Aorta (tissue), 5 donors: ENCODE measurements at places on chromosomes 2 and 18. TPM values are rescaled to one million over a fixed set of nuclear protein-coding genes. Genes with fewer than 3 reads are reported as not detected.

The SATB2 gene
- 14.5 TPM for total RNA-seq

The CRACDL gene
- 7.5 TPM for total RNA-seq

The HOXD3 gene
- 13.4 TPM for total RNA-seq

The CYP26B1 gene
- total RNA-seq = 8.8 TPM

GRCh38 chr18:49630246-49630699 lies 68.4 kb downstream of the LIPG start:
- no peak for DNase-seq

DNA sequence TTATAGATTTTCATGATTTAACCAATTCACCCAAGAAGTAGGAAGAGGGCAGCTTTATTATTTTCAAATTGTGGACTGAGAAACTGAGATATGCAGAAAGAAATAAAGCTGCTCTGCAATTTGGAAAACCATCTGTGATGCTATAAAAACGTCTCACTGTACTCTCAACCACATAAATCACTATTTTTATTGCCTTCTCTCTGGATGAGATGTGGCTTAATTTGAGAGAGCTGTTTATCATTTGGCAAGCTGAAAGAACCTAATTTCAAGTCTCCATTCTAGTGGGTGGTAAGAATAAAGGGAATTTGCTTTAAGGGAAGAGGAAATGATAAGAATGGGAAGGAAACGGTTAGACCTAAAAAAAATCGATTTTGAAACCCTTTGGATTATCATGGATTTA lies 49.9 kb upstream of the CYP1B1 start:
- no peak for DNase-seq

DNA sequence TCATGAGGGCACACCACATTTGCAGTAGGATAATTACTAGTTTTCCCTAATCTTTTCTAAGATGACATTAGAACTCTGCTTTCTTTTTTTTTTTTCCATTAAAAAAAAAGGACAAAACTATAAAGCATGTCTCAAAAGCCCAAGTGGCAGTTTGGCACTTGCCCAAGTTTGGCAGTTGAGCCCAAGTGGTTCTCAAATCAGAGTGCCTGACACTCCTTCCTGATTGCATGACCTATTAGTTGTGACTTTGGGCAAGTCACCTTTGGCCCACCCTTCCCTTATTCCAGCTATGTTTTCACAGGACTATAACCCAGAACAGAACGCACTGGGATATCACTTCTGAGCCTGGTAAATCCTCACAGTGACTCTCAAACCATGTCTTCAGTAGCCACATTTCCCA lies 273.0 kb downstream of the CCDC85A start:
- no peak for DNase-seq

- no peak for DNase-seq
Measured at GRCh38 chr2:174981331-174981730, 23.9 kb downstream of the CHN1 start.

DNA sequence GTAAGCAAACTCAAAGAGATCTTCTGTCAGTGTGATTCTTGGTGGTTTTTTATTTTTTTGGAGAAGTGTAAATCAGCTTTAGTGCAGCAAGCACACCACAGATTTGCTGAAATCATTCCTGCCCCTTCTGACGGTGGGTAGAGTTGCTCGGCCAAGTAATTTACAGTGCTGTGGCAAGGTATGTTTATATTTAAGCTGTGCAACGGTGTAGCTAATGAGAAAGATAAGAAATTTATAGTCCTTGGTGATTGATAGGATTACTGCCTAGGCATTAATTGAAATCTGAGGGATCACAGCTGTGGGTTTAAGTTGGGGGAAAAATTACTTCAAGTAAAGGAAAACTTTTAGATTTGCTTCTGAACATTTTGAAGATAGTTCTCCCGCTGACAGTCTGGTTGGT lies 286.6 kb downstream of the AGAP1 start:
- no peak for DNase-seq

- DNase-seq = no peak
Measured at GRCh38 chr2:59874971-59875755, 678.3 kb downstream of the BCL11A start.

DNA sequence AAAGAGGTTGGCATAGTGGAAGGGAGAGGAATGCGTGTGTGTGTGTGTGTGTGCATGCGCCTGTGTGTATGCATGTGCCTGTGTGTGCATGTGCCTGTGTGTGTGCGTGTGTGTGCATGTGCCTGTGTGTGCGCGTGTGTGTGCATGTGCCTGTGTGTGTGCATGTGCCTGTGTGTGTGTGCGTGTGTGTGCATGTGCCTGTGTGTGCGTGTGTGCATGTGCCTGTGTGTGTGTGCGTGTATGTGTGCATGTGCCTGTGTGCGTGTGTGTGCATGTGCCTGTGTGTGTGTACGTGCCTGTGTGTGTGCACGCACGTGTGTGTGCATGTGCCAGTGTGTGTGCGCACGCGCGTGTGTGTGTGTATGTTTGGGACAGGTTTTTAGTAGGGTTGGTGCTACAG lies 205.1 kb downstream of the MEMO1 start:
- DNase-seq = no peak

DNA sequence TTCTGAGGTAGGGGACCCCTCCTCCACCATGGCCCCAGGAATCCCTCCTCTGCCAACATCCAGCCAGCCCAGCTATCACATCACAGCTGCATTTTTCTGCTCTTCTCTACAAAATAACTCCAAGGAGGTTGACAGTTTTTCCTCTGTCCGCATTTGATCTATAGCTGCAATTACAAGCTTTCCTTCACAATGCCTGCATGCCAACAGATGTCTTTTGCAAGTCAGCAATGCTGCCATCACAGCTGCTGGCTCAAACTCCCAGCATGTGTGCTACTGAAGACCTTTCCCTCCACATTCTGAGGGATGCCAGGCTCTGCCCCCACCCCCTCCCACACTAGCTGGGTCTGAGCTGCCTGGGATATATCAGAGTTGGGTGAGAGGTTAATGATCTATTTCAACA lies 51.7 kb downstream of the MCFD2 start:
- no peak for DNase-seq

DNA sequence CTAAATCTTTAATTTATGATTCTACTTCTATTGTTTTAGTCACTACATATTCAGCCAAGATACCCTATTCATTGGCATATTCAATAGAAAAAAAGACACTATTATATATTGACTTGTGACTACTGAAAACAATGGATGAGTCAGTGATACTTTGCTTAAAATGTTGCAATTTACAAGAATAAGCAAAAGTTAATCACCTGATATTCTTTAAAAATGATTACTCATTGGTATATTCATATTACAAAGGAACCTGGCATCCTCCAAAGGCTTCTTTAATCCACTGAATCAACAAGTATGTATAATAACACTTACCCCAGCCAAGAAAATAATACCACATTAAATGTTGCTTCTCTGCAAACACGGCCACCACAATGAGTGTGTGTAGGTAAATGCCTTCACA lies 87.8 kb downstream of the CALCRL start:
- DNase-seq = no peak
